NCI-H2081 (cell line): ENCODE measurements at places on chromosomes 1 and 21.

- no peak for DNase-seq
These were observed 251.4 kb upstream of the B3GALT2 start for GRCh38 chr1:193437785-193438184.

DNA sequence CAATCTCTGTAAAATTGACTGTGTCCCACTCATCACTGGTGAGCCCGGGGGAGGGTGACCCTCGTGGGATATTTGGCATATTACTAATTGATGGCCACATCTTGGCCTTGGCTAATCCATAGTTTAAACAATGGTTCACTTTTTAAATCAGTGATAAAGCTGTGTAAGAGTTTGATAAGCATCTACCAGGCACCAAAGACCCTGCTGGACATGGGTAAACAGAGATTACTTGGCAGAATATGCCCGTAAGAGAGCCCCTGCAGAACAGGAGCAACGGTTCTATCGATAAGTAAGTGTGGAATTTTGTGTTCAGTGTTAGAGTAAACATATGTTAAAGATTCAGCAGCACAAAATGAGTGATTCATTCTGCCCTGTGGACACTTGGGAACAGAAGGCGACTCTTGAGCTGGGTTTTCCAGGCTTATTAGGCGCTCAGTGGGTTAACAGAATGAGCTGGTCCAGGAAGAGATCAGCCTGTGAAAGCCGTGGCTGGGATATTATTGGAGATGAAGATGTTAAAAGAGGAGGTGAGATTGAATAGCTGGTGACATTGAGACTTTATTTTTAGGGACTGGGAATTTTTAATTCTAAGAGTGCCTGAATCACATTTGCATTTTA, 55.9 kb downstream of the CNST start:
- DNase-seq = no peak

DNA sequence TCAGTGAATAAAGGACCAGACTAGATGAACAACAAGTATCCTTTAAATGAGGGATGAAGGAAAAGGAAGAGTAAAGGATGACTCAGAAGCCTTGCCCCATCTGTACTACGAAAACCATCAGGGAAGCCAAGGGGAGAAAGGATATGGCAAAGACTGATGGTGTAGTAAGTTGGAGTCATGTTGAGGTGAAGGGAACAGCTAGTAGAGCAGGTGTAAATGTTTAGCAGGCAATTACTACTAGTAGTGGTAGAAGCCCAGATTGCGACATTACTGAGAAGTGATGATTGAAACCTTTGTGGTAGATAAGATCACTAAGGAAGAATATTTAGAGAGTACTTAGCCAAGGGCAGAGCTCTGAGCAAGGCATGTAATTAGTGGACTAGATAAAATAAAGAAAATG, 84.0 kb downstream of the PHTF1 start:
- DNase-seq = no peak

DNA sequence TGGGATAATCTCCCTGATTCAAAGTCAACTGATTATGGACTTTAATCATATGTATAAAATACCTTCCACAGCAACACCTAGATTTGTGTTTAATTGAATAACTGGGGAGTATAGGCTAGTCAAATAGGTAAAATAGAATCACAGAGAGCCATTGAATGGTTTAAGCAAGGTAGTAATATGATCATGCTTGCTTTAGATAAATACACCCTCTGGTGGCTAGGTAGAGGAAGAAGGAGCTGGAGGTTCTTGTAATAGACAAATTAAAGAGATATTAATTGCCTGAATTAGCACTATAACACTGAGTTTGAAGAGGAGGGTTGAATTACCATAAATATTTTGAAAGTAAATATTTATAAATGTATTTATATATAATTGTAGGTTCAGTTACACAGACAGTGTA, 40.3 kb downstream of the DIRAS3 start:
- DNase-seq = no peak

DNA sequence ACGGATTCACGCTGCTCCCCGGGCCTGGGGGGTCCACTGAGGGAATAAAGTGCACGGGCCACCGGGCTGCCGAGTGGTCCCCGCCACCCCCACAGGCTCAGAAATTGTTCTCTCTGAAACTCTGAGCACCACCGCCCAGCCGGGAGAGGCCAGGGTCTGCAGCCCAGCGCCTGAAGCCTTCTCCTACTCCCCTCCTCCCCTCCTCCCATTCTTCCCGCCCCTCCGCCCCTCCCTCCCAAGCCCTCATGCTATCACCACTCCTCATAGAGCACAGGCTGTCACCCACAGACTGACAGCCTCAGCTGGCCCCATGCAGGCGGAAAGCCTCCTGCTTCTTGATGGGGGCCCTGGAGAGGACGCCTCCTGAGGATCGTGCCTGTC, 707 bp upstream of the GPR153 start:
- DNase-seq = no peak

DNA sequence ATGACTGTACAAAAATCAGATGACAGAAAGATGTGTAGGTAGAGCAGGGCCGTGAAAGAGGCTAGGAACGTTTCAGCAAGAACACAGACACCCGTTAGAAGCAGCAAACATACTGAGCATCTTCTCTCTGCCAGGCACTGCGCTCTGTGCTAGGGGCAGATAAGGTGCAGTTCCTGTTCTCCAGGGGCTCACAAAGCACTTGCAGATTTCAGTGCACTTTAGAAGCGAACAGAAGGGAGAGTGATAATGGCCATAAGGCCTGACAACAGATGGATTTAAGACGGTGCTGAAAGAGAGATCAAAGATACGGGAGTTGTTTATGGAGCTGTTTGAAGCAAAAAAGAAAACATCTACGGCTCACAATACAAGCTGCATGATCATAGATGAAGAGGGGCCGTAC, 200.3 kb upstream of the FOXD3 start:
- no peak for DNase-seq

GRCh38 chr1:58888833-58889232, 105.0 kb upstream of the JUN start:
- no peak for DNase-seq

GRCh38 chr1:115258302-115258866, 79.7 kb downstream of the NGF start:
- DNase-seq = no peak

GRCh38 chr1:227736814-227737432, 1.7 kb downstream of the SNAP47 start:
- no peak for DNase-seq
